Left colon (tissue), 2 donors: ENCODE measurements at places on chromosomes 4 and X. TPM values are rescaled to one million over a fixed set of nuclear protein-coding genes. Genes with fewer than 3 reads are reported as not detected.

The CT45A6 gene
- not detected for total RNA-seq

The BEND4 gene
- total RNA-seq = 0.40 TPM

GRCh38 chr4:70505151-70505748, 13.1 kb upstream of the AMTN start:
- DNase-seq = no peak

GRCh38 chr4:181671672-181672071, 571.5 kb upstream of the TENM3 start:
- no peak for DNase-seq

- DNase-seq = no peak
Observed at GRCh38 chr4:158201876-158202275, 8.4 kb upstream of the TMEM144 start.
